ENCODE measurements at places on chromosomes 12 and 14.

- H3K27me3 ChIP-seq: no peaks in the 10 kb centered on the region
- H3K4me1 ChIP-seq: no peaks in the 10 kb centered on the region
- no peak overlapping the region for H3K27ac ChIP-seq
- H3K36me3 ChIP-seq: no peaks in the 10 kb centered on the region
Measured at GRCh38 chr12:6909421-6910145, 4.8 kb upstream of the ENO2 start.

DNA sequence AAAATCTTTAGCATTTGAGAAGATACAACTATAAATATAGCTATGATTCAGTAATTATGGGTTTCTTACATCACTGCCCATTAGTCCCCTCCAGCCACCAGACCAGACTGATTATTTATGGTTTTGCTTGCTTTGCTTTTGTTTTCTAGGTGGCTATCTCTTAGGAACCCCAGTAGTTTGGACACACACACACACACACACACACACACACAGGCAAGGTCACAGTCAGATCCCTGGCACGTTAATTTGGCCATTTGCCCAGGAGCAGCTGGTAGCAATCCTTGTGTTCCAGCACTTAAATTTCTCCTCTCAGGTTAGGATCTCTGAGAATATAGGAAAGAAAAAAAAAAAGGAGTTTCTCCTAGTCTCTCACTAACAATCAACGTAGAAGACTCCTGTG is 90.2 kb upstream of the RESF1 start:
- H3K4me3 ChIP-seq: no peak overlapping the region
- DNase-seq: no peak
- peaks cover 23% of the 10 kb centered on the region for H3K36me3 ChIP-seq
- no peak overlapping the region for H3K27ac ChIP-seq
- no peaks in the 10 kb centered on the region for H3K27me3 ChIP-seq
- peaks cover 6% of the 10 kb centered on the region for H3K4me1 ChIP-seq

DNA sequence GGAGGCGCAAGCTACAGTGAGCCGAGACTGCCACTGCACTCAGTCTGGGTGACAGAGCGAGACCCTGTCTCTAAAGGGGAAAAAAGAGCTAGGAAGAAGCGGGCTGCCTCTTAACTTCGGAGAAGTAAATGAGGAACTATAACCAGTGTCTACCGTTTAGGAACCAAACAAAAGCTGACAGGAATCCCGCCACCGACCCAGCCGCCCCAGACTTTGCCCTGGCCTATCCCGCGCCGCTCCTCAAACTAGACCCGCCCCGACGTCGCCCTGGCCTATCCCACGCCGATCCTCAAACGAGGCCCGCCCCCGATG is 568 bp upstream of the SIVA1 start:
- H3K4me1 ChIP-seq: no peaks in the 10 kb centered on the region
- peaks cover 46% of the 10 kb centered on the region for H3K36me3 ChIP-seq
- H3K27me3 ChIP-seq: no peaks in the 10 kb centered on the region
- no peak for DNase-seq

- H3K4me3 ChIP-seq: peak overlapping the region; percentile 5
- no peak overlapping the region for H3K27ac ChIP-seq
- peaks cover 58% of the 10 kb centered on the region for H3K36me3 ChIP-seq
- no peaks in the 10 kb centered on the region for H3K27me3 ChIP-seq
- H3K4me1 ChIP-seq: peaks cover 3% of the 10 kb centered on the region
Measured at GRCh38 chr14:22926316-22926715, 2.9 kb downstream of the PRMT5 start.

GRCh38 chr12:120489018-120489417 is 6.9 kb upstream of the DYNLL1 start:
- no peak overlapping the region for H3K27ac ChIP-seq
- H3K4me1 ChIP-seq: no peaks in the 10 kb centered on the region
- H3K27me3 ChIP-seq: no peaks in the 10 kb centered on the region
- no peak overlapping the region for H3K4me3 ChIP-seq

DNA sequence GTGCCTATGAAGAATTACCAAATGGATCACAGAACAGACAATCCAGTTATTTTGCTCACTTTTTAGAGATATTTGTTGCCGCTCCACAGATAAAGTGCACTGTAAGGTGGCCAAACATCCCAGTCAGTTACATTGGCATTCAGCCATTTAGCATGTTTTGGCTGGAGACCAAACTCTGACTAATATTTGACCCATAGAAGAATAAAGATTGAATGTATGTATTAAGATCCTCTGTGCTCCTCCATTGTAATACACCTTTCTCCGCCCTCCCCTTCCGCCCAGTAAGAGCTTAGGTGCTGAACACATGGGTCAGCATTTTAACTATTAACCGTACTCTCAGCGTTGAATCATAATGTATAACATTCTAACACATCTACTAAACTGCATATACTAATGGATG is 163.4 kb downstream of the ANO6 start:
- no peaks in the 10 kb centered on the region for H3K4me1 ChIP-seq
- no peak for DNase-seq
- H3K4me3 ChIP-seq: no peak overlapping the region

GRCh38 chr14:101028971-101029667 is 125.6 kb upstream of the RTL1 start:
- no peak overlapping the region for H3K27ac ChIP-seq
- no peaks in the 10 kb centered on the region for H3K4me1 ChIP-seq
- H3K27me3 ChIP-seq: no peaks in the 10 kb centered on the region
